Purkinje cell (primary cell): ENCODE measurements at places on chromosomes 6 and 20. TPM values are rescaled to one million over a fixed set of nuclear protein-coding genes. Genes with fewer than 3 reads are reported as not detected.

TXLNB gene
- not detected in 2 replicates for polyA plus RNA-seq

HLA-DRB5 gene
- not detected in 2 replicates for polyA plus RNA-seq

DEF6 gene
- polyA plus RNA-seq: 0.66 and 2.3 TPM in 2 replicates

BMP2 gene
- 0.78 and 0.79 TPM in 2 replicates for polyA plus RNA-seq

SIGLEC1 gene
- not detected in 2 replicates for polyA plus RNA-seq

CTAGE9 gene
- polyA plus RNA-seq: not detected in 2 replicates

CCDC170 gene
- 1.3 TPM in 2 replicates for polyA plus RNA-seq

SCRT2 gene
- 0.36 TPM in 1 of 2 replicates, not detected in the other for polyA plus RNA-seq

PFDN4 gene
- 177 and 190 TPM in 2 replicates for polyA plus RNA-seq

TULP1 gene
- polyA plus RNA-seq: not detected in 2 replicates
